ENCODE measurements at places on chromosomes 4 and X. TPM values are rescaled to one million over a fixed set of nuclear protein-coding genes. Genes with fewer than 3 reads are reported as not detected.

The FAM53A gene
- total RNA-seq = 4.1 TPM

The ADH1B gene
- 8.9 TPM for total RNA-seq

The CPLX1 gene
- 9.2 TPM for total RNA-seq

The RBM46 gene
- not detected for total RNA-seq

The KDR gene
- 211 TPM for total RNA-seq

The ZNF280C gene
- total RNA-seq = 9.8 TPM

The NPY5R gene
- 1.4 TPM for total RNA-seq

The SHROOM4 gene
- total RNA-seq = 10.0 TPM

The IQCM gene
- total RNA-seq = not detected

The CXCR3 gene
- total RNA-seq = not detected

The APLN gene
- 2.8 TPM for total RNA-seq

The SLC26A1 gene
- total RNA-seq = 0.49 TPM

The USP17L10 gene
- total RNA-seq = not detected

The FAM133A gene
- 1.4 TPM for total RNA-seq

The RPA4 gene
- total RNA-seq = 6.1 TPM

The FABP2 gene
- not detected for total RNA-seq

The EDNRA gene
- total RNA-seq = 47.0 TPM

The ETNPPL gene
- 0.22 TPM for total RNA-seq

The CLCN5 gene
- total RNA-seq = 20.7 TPM

The MAGEA6 gene
- total RNA-seq = not detected

The PYURF gene
- 66.1 TPM for total RNA-seq

The TMEM154 gene
- 1.6 TPM for total RNA-seq
